ENCODE measurements at places on chromosomes 1 and 21.

DNA sequence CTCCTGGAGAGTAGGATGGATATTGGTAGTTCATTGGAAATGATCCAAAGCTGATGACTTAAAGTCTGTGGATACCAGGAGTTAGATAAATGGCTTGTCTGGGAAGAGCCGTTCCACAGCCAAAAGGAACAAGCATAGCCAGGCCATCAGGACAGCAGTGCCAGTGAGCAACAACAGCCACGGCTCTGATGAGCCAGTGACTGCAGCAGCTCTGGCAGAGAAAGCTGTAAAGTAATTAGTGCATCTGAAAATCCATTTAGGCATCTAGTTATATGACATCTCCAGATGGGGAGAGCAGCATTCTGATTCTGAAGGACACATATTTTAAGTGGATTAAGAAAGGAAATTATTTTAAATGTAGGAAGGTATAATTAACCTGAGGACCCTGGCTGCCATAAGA lies 256.2 kb upstream of the PLXNA2 start:
- no peak for DNase-seq

- peak; percentile 49 for DNase-seq
These were observed 33.1 kb downstream of the ZMYND12 start for GRCh38 chr1:42422737-42423136.

DNA sequence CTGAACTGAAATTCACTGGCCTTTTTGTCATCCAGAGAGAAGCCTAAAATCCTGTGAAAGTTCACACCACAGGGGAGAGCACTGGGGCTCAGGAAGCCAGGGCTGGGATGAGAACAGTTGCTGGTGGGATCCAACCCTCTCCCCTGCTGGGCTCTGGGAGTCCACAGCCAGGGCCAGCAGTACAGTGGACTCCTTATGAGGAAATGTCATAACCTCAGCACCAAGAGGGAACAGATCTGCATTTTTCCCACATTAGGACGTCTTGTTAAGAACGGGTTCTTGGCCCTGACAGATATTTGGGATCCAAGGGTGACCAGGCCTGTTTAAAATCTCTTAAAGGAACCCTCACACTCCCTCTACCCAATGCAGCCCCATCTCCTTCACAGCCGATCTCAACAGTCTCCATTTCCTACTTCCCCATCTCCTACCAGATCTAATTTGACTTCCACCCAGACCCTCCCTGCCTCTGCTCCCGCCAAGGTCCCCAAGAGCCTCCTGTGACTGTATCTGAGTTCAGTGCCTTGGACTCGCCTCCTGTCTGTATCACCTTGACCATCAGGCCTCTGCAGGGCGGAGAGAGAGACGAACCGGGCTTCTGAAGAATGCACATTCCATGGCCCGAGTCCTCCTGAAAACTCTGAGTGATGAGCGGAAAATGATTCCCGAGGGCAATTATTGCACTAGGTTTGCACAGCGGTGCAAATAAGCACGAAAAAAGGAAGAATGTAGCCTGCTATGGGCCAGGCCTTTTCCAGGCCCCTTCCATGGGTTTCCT lies 159.9 kb downstream of the TRABD2B start:
- no peak for DNase-seq

DNA sequence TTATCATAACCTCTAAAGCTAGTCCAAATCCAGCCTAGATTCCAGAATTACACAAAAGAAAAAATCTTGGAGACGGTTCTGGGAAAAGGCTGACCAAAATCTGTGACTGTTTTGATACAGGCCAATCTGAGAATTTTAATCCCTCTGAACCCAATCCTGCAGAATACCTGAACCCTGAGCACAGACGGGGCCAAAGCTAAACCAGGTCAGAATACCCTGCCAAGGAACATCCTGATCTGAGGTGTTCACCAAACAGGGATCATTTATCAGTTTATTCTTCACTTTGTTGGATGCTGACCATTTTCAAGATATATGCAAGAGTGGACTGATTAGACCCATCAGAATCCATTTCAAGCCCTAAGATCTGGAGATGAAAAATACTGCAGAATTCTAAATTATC lies 3.6 kb downstream of the RC3H1 start:
- no peak for DNase-seq

DNA sequence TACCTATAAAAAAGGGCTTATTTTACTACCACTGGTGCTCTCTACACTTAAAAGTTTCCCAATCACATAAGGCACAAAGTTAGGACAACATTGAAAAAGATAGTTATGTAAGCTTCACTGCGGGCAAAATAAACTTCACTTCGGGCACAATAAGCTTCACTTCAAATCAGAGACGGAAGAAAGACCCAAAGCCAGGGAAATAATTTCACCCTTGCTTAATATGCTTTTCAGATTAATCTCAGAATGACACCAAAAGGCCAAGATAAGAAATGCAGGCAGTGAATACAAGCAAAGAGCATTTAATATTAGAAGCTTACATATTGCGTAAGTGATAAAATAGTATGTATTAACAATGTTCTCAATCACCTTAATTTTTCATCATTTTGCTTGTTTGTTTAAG lies 444.2 kb downstream of the SETD4 start:
- DNase-seq: no peak

DNA sequence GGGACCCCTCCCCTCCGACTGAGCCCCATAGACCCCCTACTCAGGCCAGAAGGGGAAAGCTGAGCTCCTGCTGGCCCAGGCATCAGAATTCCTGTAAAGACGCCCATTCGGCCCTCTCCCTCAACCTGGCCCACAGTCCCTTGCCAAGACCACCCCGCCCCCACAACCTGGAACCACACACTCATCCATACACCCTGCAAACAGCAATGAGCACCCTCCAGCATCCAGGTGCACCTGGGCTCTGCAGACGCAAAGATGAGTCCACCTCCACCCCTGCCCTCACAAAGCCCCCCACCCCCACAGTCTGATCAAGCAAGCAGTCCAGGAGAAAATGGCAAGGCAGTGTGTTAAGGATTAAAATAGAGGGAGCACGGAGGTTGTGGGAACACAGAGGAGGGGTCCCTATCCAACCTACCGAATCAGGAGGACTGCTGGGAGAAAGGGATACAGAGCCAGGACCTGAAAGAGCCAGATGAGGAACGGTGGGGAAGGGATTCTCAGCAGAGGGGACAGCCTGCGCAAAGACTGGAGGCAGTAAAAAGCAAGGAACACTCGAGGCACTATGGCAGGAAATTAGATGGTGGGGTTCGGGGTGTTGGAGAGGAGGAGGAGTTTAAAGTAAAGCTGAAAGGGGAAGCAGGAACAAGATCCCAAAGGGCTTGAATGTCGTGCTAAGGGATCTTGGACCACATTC lies 67.3 kb upstream of the LAPTM5 start:
- DNase-seq: no peak

DNA sequence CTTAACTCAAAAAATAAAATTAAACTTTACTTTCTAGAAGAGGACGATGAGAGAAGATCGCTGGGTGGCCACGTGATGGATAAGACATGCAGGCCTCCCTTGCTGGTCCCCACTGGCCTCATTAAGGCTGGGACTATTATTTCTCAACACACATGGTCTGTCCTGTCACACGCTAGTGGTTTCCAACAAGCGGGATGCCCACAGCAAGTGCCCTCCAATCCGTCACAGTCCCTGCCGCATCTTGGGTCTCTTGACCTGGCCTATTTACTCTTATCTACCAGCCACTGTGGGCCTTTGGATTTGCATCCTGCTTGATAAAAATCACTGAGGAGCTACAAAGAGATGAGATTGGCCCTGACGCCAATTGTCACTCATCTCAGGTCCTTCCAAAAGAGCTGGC lies 30.0 kb downstream of the CAPZB start:
- DNase-seq: no peak

- DNase-seq: peak; percentile 49
These were observed 14.3 kb downstream of the TMEM35B start for GRCh38 chr1:34970829-34971228.

- no peak for DNase-seq
These were observed 157.3 kb upstream of the VAMP3 start for GRCh38 chr1:7613851-7614205.

GRCh38 chr1:201345081-201345355 lies 32.5 kb downstream of the TNNT2 start:
- no peak for DNase-seq

- DNase-seq: no peak
These were observed 69.6 kb upstream of the KCTD3 start for GRCh38 chr1:215497528-215497927.

DNA sequence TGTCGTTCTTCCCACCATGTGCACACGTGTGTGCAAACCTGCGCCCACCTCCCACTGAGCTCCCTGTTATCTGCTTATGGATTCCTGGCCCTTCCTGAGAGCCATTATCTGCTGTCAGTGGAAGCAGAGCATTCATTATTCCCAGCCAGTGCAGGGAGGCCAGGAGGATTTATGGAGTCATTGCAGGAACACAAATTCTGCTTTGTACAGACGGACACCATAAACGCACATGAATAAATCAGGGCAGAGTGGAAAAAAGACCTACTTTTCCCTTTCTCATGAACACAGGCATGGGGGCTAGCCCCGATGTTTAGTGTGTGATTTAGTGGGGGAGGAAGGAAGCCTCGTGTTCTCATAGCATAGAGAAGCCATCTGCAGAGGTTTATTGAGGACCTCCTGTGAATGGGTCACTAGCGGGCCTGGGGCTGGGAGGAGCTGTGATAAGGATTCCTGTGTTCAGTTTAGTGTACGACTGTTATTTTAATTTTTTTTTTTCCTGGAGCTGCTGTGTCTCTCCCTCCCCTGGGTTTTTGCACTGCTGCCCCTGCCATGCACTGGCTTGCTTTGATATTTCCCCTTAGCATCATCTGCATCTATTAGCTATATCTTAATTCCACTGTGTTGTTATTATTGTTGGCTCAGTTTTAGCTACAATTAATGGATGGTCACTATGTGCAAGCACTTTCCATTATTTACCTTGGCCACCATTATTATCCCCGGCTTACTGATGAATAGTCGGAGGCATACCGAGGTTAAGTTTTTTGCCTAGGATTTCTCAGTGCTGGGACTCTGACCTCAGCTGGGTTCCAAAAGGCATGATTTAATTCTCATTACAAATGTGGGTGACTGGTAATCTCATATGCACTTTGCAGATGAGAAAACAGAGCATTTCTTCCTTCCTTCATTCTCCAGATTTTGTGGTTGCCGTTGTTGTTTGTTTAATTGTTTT lies 33.0 kb downstream of the HUNK start:
- DNase-seq: no peak

- DNase-seq: no peak
These were observed 51.9 kb downstream of the MORN1 start for GRCh38 chr1:2339206-2340085.

GRCh38 chr1:171115280-171115897 lies 24.7 kb downstream of the FMO3 start:
- no peak for DNase-seq

DNA sequence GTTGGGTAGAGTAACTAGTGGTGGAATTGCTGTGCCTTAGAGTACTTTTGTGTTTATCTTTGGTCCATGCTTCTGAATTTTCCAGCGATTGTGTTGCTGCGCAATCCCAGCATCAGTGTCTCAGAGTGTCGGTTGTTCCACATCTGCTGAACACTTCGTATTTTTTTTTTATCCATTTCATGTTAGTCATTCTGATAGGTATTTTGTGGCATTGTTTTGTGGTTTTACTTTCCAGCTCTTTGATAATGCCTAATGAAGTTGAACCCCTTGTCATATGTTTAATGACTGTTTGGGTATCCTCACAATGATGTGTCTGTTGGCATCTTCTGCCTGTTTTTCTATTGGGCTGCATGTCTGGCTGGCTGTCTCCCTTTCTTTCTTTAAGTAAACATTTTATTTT lies 13.6 kb downstream of the TUFT1 start:
- no peak for DNase-seq

DNA sequence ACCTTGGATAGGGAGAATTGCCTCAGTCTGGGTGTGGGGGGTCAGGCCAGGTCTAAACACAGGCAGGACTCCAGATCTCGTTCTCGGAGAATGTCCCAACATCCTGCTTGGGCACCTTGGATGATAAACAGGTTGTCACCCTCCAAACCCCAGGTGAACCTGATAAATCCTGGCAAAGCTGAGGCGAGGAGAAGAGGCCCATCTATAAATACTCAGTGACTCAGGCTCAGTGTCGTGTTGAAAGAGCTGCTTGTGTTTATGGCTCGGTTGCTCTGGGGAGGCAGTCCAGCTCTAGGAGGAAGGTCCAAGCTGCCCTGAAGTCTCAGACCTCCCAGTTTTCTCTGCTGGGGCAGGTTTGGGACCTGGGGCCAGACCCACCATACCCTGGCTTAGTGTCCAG lies 15.8 kb upstream of the TRIM63 start:
- no peak for DNase-seq

- no peak for DNase-seq
These were observed 111.6 kb downstream of the MATN1 start for GRCh38 chr1:30611741-30612309.

DNA sequence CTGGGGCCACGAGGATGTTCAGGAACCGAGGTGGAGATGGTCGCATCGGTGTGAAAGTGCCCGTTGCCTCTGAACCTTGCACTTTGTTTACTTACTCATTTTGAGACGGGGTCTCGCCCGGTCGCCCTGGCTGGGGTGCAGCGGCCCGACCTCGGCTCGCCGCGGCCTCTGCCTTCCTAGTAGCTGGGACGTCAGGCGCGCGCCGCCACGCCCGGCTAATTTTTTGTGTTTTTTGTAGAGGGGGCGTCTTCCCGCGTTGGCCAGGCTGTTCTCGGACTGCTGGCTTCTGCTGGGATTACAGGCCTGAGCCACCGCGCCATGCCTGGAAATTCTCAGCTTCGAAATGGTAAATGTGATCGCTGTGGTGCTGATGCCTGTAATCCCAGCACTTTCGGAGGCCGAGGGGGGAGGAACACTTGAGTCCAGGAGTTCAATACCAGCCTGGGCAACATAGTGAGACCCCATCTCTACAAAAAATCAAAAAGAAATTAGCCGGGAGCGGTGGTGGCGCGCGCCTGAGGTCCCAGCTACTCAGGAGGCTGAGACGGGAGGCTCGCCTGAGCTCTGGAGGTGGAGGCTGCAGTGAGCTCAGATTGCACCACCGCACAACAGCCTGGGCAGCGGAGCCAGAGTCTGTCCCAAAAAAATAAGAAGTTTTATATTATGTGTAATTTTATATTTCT lies 684 bp upstream of the MRPL20 start:
- DNase-seq: no peak

DNA sequence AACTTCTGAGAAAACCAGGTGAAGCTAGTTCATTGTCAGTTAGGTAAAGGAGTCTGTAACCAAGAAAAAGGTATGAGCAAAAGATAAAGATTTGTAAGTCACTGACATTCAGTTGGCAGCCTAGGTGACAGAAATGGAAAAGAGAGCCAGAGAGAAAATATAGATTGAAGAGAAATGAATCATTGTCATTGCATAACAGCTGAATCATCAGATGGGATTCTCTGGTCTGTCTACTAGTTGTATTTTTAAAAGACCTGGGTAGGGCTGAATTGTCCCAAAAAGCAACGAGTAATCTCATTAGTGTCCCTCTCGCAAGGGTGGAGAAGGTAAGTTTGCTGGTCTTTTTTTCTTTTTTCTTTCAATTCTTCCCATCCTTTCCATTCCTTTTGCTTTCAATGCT lies 36.6 kb downstream of the PTGS2 start:
- no peak for DNase-seq

GRCh38 chr21:35922618-35923017 lies 137.7 kb downstream of the SETD4 start:
- no peak for DNase-seq

- DNase-seq: no peak
These were observed 19.9 kb downstream of the AGPAT3 start for GRCh38 chr21:43884861-43885417.

GRCh38 chr21:32329776-32330175 lies 31.1 kb downstream of the MRAP start:
- no peak for DNase-seq

GRCh38 chr1:248804771-248805681 lies 20.7 kb downstream of the SH3BP5L start:
- DNase-seq: no peak

GRCh38 chr1:31327381-31327780 lies 30.5 kb downstream of the ZCCHC17 start:
- no peak for DNase-seq
